ENCODE measurements at places on chromosomes 11 and 22.

DNA sequence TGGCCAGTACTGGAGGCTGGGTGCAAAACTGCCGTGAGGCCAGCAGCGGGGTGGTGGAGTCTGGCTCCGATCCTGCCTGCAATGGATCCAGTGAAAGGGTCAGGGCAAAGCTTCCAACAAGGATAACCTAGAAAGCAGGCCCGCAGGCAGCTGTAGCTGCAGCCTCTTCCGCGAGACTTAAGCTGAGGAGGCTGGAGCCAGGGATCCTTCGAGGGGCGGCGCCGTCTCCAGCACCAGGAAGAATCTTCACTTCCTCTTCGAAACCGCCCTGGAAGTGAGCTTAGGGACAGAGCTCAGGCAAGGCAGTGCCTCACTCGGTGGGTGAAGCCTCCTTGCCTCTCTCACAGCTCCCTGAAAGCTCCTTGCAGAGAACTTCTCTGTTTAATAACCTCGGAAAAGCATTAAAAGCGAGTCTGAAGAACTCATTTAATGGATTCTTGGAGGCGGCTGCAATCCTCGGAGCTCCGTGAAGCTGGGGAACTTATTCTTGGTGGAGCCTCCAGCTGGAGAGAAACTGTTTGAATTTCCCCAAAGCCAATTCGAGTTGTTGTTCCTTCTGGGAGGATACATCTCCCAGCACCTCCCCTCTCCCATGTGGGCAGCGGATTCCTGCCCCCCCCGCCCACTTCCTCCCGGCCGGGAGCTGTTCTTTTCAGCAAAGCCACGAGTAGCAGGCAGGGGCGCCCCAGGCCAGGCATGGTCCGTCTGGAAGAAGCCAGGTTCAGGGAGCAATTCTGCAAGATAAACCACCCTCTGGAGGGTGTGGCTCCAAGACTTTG is 169.9 kb downstream of the CTTN start:
- no peak for DNase-seq

DNA sequence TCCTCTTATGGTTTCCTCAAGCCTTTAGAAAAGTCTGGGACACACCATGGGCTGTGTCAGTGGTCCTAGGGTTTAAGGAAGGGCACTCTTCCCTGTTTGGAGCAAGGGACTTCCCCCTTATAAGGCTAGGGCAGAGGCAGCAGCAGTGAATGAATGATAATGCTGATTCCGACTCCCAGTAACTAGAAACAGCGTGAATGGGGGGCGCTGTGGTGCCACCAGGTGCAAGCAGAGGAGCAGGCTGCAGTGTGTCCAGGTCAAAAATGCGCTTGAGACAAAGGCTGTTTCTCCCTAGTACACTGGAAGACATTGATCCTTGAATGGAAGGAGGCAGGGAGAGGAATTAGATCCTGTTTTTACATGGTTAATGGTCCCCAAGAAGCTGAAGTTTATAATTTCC is 11.6 kb upstream of the RIC3 start:
- no peak for DNase-seq

- no peak for DNase-seq
Measured at GRCh38 chr11:19951558-19952115, 208.6 kb downstream of the DBX1 start.

GRCh38 chr22:46245511-46245910 is 4.6 kb downstream of the CDPF1 start:
- no peak for DNase-seq

DNA sequence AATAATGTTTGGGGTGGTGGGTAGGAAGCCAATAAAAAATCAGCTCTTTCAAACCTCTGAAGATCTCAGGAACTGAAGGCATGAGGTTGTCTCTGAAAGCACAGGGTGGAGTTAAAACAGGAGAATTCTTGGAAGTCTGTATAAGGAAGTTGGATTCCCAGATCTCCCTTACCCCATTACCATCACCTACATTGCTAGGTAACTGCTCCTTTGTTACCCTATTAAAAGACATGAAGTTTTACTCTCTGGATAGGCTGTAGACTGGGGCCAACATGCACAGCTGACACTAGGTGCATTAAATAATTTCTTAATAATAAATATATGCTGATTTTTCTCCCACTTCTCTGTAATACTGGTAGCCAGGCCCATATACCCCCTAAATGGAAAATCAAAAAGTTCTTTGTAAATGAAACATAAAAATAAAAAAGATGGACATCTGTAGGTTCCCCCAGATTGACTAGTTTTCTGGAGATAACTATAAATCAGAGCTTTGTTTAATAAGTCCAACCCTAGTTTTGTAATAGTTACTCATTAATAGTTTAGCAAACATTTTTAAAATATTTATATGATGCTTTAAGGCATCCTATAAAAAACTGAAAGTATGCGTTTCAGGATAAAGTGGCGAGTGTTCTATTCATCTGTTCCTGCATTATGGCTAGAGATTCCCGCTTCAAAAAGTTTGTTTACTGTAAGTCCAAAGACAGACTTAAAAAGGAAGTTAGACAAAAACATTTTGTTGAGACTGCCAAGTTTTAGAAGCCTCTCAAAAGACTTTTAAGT is 63.8 kb downstream of the KIF18A start:
- no peak for DNase-seq

GRCh38 chr11:35420371-35420770 is 1.0 kb upstream of the SLC1A2 start:
- no peak for DNase-seq

DNA sequence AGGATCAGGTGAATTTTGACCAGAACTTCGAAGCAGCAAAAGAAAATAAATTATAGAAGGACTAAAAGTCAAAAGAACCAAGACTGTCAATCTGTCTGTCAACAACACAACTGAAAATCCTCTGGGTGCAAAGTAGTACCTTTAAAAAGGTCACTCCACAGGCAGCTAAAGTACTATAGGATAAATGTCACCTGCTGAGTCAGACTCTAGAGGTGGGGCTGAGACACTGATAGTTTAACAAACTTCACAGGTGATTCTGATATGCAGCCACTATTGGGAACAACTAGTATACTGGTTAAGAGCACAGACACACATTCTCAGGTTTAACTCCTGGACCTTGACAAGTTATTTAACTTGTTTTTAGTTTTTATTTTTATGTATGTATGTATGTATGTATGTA is 107.3 kb downstream of the FCHSD2 start:
- no peak for DNase-seq

DNA sequence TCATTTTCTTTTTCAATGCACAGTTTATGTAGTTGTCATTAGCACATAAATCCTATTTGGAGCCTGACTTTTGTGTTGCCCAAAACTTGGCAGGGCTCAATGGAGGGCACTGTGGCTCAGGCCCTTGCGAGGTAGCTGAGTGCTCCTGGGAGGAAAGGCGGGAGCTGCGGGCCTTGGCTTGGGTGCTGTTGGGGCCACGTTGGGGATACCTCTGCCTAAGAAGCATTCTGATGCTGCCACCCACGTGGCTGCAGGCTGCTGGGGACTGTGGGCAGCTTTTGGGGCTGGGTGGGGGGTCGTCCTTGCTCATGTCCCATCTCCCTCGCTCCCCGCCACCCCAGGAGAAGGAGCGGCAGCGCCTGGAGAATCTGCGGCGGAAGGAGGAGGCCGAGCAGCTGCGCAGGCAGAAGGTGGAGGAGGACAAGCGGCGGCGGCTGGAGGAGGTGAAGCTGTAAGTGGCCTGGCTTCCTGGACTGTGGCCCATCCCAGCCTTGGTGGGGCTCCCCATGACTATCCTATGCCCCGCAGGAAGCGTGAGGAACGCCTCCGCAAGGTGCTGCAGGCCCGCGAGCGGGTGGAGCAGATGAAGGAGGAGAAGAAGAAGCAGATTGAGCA is 20.9 kb downstream of the INCENP start:
- no peak for DNase-seq

DNA sequence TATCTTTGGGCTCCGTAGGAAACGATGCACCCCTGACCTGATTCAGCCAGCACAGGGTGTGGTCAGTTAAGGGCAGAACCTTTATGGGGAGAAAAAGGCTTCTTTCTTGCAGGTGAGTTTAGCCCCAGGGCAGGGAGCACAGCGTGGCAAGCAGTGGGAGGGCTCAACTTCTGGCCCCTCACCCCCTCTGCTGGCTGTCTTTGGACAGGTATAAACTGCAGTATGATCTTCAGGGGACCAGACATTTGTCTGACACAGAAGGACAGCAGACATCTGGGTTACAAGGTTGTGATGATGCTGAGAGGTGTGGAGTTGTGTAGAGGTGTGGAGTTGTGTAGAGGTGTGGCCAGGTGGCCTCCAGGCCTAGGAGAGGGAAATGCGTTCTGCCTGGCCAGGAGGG is 324.0 kb upstream of the PLET1 start:
- no peak for DNase-seq

GRCh38 chr22:43851058-43851978 is 11.0 kb downstream of the SULT4A1 start:
- DNase-seq: no peak

GRCh38 chr22:29883775-29884097 is 762 bp downstream of the MTMR3 start:
- DNase-seq: no peak

DNA sequence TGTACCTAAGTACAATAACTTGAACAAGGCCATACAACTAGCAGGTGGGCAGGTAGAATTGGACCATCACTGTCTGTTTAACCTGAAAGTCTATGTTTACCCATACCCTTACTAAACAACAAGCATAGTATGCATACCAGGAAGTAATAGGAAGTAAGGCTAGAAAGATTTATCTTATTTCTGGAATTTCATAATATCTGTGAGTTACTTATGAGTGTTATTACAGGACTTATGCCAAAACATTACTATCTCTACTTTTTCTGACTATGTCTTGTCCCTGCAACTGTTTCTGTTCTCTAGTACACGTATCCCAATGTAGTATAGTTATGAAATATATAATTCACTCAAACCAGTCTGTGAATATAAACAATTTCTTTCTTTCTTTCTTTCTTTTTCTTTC is 1400.8 kb upstream of the TENM4 start:
- DNase-seq: no peak

DNA sequence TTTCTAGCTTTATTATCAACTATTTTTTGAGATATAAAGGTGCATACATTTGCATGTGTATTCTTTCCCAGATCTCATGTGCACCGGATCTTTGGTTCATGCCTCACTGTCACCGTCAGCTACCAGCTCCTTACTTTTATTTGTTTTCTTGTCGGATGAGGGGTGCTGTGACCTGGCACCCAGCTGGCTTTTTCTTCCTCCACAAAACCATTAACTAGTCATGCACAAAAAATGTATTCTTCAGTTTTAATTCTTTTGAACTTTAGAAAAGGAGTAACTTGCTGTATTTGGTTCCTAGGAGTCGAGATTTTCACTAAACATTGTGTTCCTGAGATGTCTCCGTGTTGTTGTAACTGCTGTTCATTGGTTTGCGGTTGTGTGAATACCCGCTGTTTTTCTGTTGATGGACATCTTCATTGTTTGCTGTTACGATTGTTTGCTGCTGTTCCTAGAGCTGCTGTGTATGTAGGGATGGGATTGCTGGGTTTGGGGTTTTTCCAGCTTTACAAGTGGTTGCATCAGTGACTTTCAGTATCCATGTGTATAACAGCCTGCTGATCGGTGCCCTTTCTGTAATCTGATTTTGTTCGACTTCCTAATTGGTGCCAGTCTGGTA is 39.4 kb downstream of the MOV10L1 start:
- DNase-seq: no peak

DNA sequence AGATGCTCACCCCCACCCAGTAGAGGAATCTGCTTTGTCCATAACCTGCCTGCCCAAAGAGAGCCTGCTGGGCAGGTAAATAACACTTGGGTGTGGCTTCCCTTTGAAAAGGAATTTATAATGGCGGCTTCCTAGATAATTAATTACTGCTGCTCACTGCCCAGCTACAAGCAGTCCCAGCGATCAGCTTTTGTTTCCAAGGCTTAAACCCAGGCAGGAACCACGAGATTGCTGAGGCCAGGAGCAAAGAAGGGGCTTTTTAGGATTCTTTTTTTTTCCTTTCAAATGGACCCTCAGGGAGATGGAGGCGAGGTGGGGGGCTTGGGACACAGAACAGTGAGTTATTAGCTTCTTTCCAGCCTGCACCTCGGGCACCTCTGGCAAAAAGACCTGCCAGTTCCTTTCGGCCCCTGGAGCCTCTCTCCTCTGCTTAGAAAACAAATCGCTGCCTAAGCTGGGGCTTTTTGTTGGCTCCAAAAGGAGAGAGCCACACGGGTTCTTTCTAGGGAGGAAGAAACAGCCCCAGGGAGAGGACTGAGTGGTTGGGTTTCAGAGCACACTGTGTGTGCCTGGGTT is 107.2 kb downstream of the TSPAN18 start:
- DNase-seq: no peak

GRCh38 chr22:38685761-38686160 is 4.0 kb downstream of the TOMM22 start:
- DNase-seq: no peak

DNA sequence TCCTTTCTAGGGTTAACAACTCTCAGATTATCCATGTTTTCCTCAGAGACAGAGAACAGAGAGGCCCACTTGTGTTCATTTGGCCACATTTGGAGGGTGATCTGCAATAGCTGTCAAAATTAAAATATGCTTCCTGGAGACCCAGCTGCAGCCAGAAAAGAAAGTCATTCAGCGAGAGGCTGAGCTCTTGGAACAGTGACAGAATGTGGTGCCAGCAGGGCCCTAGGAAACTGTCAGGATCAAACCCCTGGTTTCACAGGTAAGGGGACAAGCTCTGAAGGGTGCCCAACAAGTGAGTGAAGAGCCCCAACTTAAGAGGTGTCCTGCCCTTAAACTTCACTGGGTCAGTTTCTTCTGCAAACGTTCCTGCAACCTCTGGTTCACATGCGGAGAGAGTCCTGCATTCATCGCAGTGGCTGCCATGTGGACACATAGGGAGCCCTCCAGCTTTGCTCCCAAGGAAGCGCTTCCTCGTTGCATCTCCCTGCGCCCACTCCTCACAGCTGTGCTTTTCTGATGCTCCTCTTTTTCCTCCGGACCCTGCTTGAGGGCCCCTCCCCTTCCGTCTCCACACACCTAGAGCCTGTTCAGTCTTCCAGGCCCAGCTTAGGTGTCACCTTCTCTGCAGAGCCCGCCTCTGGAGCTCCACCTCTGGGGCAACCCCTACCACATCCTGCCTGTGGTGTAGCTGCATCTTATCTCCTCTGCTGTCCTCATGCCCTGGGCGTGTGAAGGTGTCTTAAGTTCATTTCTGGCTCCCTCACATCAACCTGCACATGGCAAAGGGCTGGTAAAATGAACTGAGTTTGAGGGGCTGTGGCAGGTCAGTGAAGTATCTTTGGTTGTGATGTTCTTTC is 3.9 kb downstream of the UCP3 start:
- DNase-seq: no peak

Measured in AG04449 (cell line).